Central memory CD8-positive, alpha-beta T cell (primary cell): ENCODE measurements at places on chromosomes 7 and 10.

DNA sequence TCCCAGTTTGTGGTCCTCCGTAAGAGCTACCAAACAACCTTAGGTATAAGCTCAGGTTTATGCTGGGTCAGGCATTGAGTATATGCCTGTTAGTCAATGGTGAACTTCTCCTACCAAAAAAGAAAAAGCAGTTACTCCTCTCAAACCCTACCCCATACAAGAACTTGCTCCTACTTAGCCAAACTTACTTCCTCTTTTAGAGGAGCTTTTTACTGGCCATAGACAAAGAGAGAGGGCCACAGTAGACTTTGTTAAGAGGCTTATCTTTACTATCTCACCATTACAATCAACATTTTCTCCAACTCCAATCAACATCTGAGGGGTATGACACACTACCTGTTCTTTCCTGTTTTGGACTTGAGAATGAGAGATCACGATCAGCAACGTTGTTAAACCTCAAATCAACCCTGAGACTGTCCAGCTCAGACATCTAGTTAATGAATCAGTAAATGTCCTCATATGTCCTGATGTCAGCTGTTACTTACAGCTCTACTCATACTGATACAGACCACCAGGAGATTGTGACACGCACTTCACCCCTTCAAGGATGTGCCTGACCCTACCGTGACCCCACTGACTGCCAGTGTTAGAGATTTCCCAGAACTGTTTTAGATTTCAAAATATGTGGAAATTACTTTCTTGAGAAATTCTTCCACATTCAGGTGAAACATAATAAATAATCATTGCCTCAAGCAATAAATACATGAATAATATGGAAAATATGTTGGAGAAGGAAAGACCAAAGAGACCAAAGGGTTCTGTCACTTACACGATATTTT lies 18.4 kb upstream of the CCDC71L start:
- H3K27me3 ChIP-seq, result peaks cover 17% of the 10 kb centered on the region
- no peaks in the 10 kb centered on the region for H3K4me1 ChIP-seq
- H3K4me3 ChIP-seq, result no peak overlapping the region
- H3K36me3 ChIP-seq, result no peaks in the 10 kb centered on the region
- no peak overlapping the region for H3K27ac ChIP-seq
- no peak for DNase-seq

DNA sequence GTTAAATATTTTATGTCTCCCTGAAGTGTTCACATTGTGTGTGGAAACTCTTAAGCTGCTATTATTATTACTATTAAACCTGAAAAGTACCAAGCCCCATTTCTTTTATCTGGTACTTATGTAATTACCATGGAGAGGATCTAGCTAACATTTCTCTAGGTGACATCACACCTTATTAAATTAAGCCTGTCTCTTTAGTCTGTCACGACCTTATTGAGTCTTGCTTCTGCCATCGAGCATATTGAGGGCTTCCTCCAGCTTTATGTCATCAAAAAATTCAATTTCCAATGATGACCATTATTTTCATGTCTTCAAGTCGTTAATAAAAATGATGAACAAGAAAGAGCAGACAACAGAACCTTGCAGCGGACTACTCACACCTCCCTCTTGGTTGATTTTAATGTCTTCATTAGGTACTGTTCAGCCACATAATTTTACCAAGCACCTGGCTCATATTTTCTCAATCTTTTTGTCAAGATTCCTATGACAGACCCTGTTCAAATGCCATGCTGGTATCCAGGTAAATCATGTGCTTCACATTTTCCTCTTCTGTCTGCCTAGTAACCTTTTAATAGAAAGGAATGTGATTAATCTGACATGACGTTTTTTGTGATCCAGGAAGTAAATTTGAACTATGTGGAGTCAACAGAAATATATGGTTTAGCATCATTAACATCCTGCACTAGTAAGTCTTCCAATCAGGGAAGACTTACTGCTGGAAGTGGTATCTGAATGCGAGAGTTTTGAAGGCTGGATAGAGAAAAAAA lies 556.7 kb downstream of the SORCS3 start:
- H3K4me1 ChIP-seq, result no peaks in the 10 kb centered on the region
- no peaks in the 10 kb centered on the region for H3K36me3 ChIP-seq
- no peaks in the 10 kb centered on the region for H3K27me3 ChIP-seq
- no peak for DNase-seq
- no peak overlapping the region for H3K4me3 ChIP-seq

- no peaks in the 10 kb centered on the region for H3K27me3 ChIP-seq
- H3K36me3 ChIP-seq, result peaks cover 2% of the 10 kb centered on the region
- no peak overlapping the region for H3K4me3 ChIP-seq
- H3K27ac ChIP-seq, result no peak overlapping the region
Measured at GRCh38 chr7:147023440-147023839, 906.8 kb downstream of the CNTNAP2 start.

DNA sequence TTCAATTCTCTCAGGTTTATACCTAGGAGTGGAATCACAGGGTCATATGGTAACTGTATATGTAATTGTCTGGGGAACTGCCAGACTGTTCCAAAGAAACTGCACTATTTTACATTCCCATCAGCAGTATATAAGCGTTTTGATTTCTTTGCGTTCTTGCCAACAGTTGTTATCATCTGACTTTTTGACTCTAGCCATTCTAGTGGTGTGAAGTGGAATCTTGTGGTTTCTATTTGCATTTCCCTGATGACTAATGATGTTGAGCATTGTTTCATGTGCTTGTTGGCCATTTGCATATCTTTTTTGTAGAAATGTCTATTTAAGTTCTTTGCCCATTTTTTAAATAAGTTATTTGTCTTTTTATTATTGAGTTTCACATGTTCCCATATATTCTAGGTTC lies 44.3 kb upstream of the ZC3HAV1 start:
- no peaks in the 10 kb centered on the region for H3K27me3 ChIP-seq
- no peak overlapping the region for H3K4me3 ChIP-seq
- no peaks in the 10 kb centered on the region for H3K36me3 ChIP-seq
- no peak for DNase-seq

DNA sequence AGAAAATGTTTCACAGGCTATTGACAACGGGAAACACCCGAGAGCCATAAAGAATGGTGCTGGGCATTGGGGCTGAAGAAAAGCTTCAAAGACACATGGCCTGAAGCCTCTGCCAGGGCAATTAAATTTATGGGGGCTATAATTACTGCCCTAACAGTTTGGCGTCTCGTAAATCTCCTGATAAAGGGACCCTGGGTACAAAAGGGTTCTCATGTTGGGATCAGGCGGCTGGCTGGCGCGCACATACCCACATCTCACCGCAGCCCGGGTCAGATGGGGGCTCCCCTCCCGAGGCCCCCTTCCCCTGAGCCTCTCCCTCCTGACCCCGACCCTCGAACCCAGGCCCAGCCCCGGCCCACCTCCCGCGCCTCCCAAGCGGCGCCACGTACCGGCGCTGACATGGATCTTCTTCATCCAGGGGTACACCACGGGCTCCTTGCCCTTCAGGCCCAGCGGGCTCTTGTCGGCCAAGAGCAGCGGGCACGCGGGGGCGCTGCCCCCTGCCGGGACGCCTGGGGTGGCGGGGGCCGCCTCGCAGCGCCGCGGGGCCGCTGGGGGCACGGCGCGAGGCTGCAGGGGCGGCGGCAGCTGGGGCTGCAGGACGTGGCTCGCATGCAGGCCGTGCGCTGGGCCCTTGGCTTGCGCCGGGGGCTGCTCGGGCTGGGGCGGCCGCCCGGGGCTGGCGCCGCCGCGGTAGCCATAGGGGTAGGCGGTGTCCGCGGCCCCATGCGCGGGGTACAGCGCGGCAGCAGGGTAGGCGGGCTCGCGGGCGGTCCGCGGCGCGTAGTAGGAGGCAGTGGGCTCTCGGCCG lies 623 bp downstream of the HOXA4 start:
- no peaks in the 10 kb centered on the region for H3K4me1 ChIP-seq
- no peak for DNase-seq
- peaks cover 68% of the 10 kb centered on the region for H3K27me3 ChIP-seq
- H3K36me3 ChIP-seq, result no peaks in the 10 kb centered on the region

DNA sequence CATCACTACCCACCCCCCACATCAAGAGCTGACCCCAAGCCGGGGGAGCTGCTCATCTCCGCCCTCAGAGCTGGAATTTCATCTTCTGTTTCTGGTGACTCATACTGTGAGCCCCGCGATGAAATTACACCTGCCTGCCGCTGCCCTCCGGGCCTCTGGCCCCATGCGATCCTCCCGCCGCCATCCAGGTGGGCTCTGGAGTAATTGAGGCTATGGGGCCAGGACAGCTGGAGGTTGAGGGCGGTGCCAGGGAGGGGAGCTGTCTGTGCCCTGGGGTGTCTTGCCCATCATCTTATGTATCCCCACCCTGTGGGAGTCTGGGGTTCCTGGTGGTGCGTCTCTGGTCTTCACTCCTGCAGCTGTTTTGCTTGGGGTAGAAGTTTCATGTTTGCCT lies 9.0 kb downstream of the GTF2IRD1 start:
- H3K36me3 ChIP-seq, result no peaks in the 10 kb centered on the region
- H3K27me3 ChIP-seq, result peaks cover 24% of the 10 kb centered on the region
- DNase-seq, result no peak
- H3K4me3 ChIP-seq, result no peak overlapping the region
- H3K4me1 ChIP-seq, result no peaks in the 10 kb centered on the region

DNA sequence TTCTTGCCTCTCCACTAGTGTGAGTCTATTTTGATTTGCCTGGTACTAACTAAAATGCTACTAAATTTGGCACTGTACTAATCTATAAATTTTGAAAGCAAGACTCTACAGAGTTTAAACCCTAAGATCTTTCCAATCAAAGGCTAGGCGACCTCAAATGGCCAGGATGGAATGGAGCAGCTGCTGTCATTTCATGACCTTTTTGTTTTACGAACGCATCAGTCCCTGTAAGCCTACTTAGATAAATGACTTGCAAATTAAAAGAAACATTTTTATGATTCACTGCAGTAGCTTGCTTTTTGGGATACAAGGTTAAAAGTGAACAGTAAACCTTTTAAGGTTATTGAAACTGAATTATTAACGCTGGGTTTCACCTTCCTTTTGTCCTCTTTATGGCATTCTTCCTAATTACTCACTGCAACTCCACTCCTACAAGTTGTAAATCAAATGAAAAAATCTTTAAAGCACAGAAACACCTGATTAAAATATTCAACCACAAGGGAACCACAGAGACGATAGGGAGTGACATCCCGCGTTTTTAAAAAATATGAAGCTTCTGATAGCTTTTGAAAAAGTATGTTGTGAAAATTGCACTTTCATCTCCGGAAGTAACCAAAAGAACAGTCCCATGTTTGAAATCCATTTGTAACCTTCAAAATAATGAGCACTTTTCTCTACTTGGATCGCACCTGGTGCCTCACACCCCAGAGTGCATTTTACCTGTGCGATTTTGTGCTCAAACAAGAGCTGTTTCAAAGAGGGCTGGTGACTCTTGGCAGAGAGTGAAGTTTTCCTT lies 595.1 kb downstream of the PARD3 start:
- no peak for DNase-seq
- no peaks in the 10 kb centered on the region for H3K4me1 ChIP-seq
- H3K27me3 ChIP-seq, result no peaks in the 10 kb centered on the region
- H3K27ac ChIP-seq, result no peak overlapping the region

GRCh38 chr7:116717137-116717536 lies 45.1 kb downstream of the MET start:
- H3K27me3 ChIP-seq, result peaks cover 13% of the 10 kb centered on the region
- H3K27ac ChIP-seq, result no peak overlapping the region
- no peaks in the 10 kb centered on the region for H3K4me1 ChIP-seq
- DNase-seq, result no peak
